Ureter (tissue), 1 donor: ENCODE measurements at places on chromosomes 7 and 10. TPM values are rescaled to one million over a fixed set of nuclear protein-coding genes. Genes with fewer than 3 reads are reported as not detected.
A peak's percentile ranks its signal among the peaks of the same experiment; 100 is the strongest.

DLX6 gene
- total RNA-seq, result not detected

SPDYE8 gene
- total RNA-seq, result not detected

CUBN gene
- 2.4 TPM for total RNA-seq

GIMAP5 gene
- total RNA-seq, result 19.2 TPM

JCAD gene
- total RNA-seq, result 22.7 TPM

PON1 gene
- not detected for total RNA-seq

GJC3 gene
- total RNA-seq, result not detected

TMEM72 gene
- total RNA-seq, result not detected

VWA2 gene
- 5.1 TPM for total RNA-seq

TMEM270 gene
- not detected for total RNA-seq

OR2A1 gene
- not detected for total RNA-seq

ADAM8 gene
- total RNA-seq, result 35.3 TPM

KCTD7 gene
- total RNA-seq, result 13.4 TPM

- DNase-seq, result no peak
Measured at GRCh38 chr10:11150231-11150731, 132.6 kb downstream of the CELF2 start.

DNA sequence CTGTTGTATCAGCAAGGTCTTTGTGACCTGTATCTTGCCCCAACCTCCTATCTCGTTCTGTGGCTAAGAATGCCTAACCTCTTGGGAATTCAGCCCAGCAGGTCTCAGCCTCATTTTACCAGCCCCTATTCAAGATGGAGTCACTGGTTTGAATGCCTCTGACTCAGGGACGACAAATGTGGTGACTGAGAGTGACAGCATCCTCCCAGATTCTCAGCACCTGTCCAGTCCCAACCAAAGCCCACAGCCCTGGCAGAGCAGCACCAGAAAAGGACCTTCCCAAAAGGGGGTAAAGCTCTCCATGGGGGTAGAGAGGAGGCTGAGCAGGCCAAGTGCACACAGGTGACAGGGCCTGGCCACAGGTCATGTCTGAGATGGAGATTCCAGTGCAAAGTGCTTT is 35.4 kb upstream of the GPAM start:
- no peak for DNase-seq

DNA sequence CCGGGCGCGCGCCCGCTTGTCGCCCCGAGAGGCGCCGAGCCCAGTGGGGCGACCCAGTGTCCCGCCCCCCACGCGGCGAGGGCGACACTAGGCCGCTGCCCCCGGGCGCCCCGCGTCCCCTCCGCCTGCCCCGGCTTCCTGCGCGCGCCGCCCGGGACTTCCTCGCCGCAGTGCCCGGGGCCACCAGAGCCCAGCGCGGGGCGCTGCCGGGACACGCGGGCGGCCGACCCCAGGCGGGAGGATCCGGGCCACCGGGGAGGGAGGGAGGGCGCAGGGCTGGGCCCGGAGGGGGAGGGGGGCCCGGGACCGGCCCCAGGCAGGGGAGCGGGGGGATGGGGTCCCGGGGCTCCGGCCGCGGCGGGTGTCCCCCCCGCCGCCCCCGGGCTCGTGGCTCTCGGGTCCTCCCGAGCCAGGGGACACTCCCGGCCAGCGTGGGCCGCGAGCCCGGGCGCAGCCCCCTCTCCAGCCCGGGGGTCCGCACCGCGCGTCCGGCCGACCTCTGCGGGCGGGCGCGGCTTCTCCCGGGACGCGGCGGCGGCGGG is 435 bp upstream of the PWWP2B start:
- no peak for DNase-seq

GRCh38 chr7:136807598-136807997 is 60.9 kb upstream of the CHRM2 start:
- no peak for DNase-seq

- DNase-seq, result no peak
Measured at GRCh38 chr10:13528875-13529713, at the start of gene BEND7. Gene BEND7 (minus strand): TSS chr10:13529014. CDS start chr10:13528533, 481 bp downstream.

DNA sequence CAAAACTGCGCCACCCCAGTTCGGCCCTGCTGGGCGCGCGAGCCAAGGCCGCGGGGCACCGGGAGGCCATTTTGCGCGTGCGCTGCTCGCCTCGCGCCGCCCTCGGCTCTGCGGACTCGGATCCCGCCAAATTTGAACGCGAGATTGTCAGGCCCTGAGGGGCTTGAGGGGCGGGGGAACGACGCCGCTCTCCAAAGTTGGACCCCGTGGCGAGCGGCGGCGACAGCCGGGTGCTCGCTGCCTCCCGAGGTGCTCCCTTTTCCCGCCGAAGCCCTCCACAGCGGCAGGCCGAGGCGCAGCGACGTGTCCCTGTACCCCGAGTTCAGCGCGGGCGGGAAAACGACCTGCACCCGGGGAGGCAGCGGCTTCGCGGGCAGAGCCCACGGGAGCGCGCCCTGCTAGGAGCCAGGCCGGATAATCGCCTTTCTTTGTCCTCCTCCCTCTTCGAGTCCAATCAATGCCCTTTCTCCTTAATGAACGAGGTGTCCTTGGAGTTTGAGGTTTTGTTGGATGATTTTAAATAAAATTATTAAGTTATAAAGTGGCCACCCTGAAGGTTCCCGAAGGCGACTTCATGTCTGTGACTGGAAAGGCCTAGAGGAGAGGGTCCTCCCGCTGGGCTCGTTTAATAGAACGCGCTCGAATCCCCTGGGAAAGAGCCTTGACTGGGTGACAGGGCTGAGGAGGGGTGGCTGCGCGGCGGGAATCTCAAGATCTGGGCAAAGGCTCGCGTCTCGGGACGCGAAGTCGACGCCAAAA is 10.7 kb upstream of the SPAG6 start:
- no peak for DNase-seq

GRCh38 chr7:52925332-52925731 is 110.1 kb upstream of the POM121L12 start:
- DNase-seq, result no peak

DNA sequence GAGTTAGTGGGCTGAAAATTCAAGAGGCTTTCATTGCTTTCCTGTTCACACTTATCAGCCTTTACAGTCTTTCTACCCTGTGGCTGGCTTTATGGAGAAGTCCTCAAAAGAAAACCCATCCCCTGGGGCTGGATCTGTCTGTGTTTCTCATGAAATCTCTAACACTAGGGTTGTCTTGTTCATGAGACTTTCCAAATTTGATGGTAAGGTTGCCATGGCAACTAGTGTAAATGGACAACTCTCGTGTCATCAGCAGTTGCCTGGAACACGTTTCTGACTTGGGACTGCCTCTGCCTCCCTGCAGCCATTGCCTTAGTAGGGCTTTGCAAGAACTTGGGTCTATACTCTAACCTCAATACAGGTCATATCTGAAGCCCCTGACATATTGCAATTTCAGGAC is 35.8 kb upstream of the PLPP4 start:
- no peak for DNase-seq

DNA sequence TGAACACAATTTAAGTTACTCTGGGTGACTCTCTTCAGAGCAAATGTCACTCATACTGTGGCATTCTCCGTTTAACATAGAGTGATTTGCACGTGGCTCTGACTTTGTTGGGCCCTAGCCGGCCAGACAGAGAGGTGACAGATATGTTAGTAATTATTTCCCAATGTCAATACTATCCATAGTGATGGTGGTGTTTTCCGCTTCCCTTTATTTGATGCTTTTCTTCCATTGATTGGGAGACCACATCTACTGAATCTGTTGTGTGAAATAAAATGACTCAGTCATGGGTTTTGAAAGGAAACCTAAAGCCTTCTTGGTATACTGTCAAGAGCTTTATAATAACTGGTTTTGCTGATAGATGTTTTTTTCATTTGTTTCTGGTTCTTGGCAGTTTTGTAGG is 7.4 kb downstream of the AVL9 start:
- DNase-seq, result no peak

- DNase-seq, result no peak
Measured at GRCh38 chr10:133040198-133040597, 47.5 kb upstream of the ADGRA1 start.

GRCh38 chr10:1475098-1475591 is 262.2 kb downstream of the ADARB2 start:
- no peak for DNase-seq

- DNase-seq, result no peak
Measured at GRCh38 chr10:131896403-131896802, 4.4 kb upstream of the PPP2R2D start.

DNA sequence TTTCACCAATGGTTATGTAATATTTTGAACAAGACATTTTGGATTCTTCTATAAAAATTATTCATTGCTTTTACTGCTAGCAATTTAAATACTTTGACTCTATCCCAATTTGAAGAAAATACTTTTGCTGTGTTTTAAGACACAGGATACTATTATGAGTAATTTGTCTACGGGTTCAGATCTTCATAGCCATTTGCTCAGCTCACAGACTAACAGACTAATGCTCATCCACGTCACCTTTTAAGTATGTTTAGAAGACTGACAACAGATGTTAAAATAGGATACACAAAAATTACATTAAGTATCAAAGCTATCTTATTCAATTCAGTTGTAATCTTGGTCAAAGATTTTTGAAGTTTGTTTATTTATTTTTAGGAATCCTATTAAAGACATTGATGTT is 251.3 kb upstream of the CHRM2 start:
- no peak for DNase-seq

- no peak for DNase-seq
Measured at GRCh38 chr7:90645784-90646183, 49.7 kb downstream of the CDK14 start.

GRCh38 chr7:115868369-115868768 is 162.2 kb downstream of the TFEC start:
- no peak for DNase-seq

DNA sequence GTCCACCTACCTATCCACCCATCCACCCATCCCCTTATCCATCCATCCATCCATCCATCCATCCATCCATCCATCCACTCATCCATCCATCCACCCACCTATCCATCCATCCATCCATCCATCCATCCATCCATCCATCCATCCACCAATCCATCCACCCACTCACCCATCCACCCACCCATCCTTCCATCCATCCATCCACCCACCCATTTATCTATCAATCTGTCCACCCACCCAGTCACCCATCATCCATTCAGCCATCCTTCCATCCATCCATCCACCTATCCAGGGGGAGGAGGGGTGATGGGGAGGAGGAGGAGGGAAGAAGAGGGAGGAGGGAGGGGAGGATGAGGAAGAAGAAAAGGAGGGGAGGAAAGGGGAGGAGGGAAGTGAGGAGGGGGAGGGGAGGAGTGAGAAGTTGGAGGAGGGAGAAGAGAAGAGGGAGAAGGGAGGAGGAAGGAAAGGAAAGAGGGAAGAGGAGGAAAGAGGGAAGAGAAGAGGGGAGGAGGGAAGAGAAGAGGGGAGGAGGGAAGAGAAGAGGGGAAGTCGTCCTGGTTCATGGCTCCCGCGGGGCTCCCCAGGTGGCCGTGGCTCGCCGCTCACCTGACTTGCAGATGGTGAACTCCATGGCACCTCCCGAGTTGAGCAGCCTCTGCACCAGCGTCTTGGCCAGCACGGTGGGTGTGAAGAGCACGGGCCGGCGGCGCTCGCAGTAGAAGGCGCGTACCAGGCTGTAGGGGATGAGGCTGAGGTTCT is 68.8 kb upstream of the GNA12 start:
- DNase-seq, result no peak

- no peak for DNase-seq
Measured at GRCh38 chr7:69878591-69878990, 280.3 kb downstream of the AUTS2 start.

- no peak for DNase-seq
Measured at GRCh38 chr10:31584876-31585275, 265.9 kb downstream of the ZEB1 start.

DNA sequence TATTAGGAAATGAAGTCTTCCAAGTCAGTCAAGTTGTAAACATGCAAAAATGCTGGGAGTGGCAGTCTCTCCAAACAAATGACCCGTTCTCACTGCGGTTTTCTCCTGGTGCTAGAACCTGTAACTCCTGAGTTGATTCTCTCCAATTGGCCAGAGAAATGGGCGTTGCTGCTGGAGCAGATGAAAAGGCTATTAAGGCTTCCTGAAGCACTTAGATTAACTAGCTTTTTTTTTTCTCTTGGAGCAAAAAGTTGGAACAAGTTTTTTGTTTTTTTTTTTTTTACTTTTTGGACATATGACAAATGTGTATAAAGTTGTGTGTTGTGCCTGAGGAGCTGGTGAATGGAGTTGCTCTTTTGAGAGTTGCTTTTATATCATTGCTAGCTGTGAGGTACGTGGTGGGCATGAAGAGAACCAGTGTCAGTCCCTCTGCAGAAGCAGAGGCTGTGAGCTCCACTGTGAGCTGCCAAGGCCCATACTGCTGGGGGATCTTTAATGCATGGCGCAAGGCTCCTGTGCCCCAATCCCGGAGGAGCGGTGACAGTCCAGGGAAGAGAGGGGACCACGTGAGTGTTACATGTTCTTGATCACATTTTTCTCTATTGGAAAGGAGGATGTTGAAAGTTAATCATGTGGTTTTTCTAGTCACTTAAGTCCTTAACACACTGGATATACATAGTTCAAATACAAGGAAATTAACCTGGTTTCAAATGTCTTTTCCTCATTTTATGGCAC is 393.6 kb upstream of the GALNT17 start:
- peak; percentile 67 for DNase-seq

DNA sequence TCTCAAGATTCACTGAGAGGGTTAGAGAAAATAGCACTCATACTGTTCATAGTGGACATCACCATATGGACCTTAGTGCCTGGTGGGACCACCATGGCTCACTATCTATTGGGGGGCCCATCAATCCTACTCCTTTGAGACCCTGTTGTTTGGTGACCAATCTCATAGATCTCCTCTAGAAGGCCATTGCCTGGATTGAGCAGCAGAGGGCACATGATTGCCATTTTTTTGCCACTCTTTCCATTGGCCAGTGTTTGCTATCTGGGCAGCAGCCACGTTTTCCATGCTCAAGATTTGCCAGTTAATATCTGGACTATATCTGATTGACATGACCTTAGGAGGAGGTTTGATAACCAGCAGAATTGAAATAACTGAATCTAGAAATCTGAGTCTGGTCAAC is 244.5 kb downstream of the ITGB1 start:
- no peak for DNase-seq

DNA sequence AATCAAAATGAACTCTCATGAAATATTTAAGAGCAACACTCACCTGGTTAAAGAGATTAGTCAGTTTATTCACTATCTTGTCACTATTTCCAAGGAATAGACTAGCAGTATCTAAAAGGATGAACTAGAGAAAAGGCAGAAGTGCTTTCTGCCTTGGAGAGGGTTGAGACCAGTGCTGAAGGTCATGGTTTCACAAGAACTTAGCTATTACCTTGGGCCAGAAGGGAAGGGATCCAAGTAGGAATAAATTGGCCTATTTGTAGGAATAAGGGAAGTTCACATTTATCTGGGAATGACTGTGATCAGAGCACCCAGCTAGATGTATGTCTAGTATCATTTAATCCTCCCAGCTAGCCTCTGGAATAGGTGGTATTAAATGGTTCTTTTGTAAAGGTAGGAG is 347.2 kb downstream of the LRMDA start:
- no peak for DNase-seq

DNA sequence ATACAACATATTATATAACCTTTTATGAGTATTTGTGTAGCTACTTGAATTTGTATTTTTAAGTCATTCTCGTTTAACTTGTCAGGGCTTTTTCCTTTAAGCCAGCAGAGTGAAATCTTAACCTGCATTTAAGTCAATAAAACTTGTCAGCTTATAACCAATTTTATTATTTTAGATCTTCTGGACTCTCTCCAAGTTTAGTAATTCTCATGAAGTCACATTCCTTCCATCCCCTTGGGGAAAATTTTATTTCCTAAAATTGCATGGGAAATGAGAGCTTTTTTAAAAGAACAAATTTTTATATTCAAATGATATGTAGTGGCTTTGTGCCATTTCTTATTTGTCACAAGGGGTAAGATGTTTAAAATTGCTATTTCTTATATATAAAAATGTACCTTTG is 74.0 kb downstream of the SEPTIN7 start:
- no peak for DNase-seq
